ENCODE measurements at places on chromosomes 2 and 18.
A peak's percentile ranks its signal among the peaks of the same experiment; 100 is the strongest.

- DNase-seq = peak; percentile 100
Observed at GRCh38 chr2:218269900-218270720, at the start of the genes AAMP and PNKD. AAMP (minus strand) TSS chr2:218270137; CDS start chr2:218270086, 51 bp downstream. PNKD (plus strand) TSS chr2:218270519; CDS start chr2:218270536, 17 bp downstream.

DNA sequence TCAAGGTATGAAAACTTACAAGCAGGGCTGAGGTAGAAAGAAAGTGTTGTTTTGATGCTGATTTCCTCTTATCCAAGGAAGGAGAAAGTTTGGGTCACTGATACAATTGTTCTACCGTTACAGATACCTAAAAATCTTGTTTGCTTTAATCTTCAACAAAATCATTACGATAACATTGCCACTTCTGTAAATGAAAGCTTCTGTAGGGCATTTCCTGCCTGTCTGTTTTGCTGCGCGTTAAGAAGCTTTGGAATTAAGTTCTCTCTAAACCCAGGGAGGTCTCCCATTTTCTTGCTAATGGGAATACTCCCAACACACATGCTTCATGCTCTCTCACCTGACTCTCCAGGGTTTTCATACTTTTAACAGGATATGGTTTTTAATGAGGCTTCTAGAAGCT, 258.5 kb downstream of the PTGR3 start:
- no peak for DNase-seq

- peak; percentile 44 for DNase-seq
Observed at GRCh38 chr2:26846334-26847306, 1.3 kb upstream of the DPYSL5 start.

- DNase-seq = no peak
Observed at GRCh38 chr2:70779911-70780545, 10.4 kb downstream of the FIGLA start.

- DNase-seq = no peak
Observed at GRCh38 chr2:201419986-201420385, 31.3 kb downstream of the TRAK2 start.

All from hematopoietic multipotent progenitor cell treated with erythropoietin and hydrocortisone succinate and interleukin-3 and kit ligand, for 15 days (in vitro differentiated cells).